Left forelimb (tissue), 1 donor: ENCODE measurements at places on chromosomes 3 and 15.

DNA sequence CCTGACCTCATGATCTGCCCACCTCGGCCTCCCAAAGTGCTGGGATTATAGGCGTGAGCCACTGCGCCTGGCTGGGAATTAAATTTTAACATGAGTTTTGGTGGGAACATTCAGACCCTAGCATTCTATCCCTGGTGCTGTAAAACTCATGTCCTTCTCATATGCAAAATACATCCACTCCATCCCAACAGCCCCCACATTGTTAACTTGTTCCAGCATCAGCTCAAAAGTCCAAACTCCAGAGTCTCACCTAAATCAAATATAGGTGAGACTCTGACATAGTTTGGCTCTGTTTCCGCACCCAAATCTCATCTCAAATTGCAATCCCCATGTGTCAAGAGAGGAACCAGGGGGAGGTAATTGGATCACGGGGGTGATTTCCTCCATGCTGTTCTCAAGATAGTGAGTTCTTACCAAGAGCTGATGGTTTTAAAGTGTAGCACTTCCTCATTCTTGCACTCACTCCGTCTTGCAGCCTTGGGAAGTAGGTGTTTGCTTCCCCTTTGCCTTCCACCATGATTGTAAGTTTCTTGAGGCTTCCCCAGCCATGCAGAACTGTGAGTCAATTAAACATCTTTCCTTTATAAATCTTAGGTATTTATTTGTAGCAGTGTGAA lies 96.2 kb upstream of the PLCL2 start:
- DNase-seq, result no peak

DNA sequence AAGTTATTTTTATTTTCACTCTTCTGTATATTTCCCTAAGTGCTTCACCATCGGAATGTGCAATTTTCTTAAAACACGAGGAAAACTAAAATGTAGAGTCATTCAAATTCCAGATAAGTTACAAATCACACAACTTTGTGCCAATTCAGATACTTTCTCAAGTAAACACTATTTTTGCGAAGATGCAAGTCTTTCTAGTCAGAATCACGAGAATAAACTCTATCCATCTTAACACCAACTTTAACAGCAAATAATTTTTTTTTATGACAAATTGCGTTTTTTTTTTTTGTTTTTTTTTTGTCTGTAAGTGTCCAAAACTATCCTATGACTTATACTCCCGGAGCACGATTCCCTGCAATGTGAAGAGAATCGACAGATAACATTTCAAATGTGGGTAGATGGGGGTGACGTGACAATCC lies 1.3 kb downstream of the STAG1 start:
- no peak for DNase-seq

GRCh38 chr3:39269528-39269927 lies 10.3 kb downstream of the CX3CR1 start:
- no peak for DNase-seq

DNA sequence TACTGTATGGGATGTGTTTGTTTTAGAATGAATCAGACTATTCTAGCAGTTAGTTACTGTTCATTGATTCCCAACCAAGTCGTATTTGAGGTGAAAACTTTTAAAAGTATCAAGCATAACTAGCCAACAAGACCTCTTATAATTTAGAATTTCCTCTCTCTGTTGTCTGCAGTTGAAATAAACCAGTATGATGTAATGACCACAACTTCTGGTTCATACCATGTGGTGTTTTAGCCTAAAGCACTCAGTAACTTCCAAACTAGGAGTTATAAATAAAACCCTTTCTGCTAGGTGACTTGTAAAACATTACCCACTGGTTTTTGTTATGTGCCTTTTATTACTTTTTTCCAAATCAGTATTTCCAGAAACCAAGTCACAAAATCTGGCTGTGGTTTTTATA lies 19.8 kb upstream of the P2RY12 start:
- no peak for DNase-seq

DNA sequence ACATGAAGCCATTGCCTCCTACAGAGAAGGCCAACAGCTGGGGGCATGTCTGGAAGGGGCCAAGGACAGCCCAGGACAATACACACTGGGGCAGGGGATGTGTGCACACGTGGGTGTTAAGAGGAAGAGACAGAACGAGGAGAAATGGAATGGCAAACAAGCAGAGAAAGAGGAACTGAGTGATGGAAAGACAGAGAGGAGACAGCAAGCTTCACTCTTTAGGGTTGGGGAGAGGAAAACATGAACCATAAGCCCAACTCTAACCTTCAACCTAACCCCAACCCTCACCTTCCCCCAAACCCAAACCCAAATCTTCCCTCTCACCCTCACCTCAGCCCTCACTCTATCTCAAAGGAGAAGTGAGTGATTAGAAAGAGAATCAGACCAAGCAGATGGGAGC lies 11.9 kb upstream of the PARL start:
- DNase-seq, result no peak

GRCh38 chr3:186932281-186933181 lies 2.2 kb downstream of the ST6GAL1 start:
- DNase-seq, result no peak

- no peak for DNase-seq
Observed at GRCh38 chr3:142723665-142723967, 218 bp upstream of the TRPC1 start.

DNA sequence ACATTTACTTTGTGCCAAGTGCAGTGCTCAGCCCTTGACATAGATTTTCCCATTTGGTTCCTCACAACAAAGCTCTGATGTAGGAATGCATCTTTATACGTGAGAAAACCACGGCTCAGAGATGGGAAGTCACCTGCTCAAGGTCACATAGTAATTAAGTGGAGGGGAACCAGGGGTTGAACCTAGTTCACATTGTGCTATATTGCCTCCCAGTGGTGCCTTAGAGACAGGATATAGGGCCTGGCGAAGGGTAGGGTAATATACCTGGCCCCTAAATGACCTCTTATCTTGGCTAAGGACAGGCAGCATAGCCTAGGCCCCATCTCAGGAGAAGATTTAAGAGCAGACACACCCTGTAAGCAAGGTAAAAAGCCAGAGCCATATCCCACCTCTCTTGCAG lies 71.5 kb downstream of the FOXP1 start:
- peak; percentile 20 for DNase-seq

DNA sequence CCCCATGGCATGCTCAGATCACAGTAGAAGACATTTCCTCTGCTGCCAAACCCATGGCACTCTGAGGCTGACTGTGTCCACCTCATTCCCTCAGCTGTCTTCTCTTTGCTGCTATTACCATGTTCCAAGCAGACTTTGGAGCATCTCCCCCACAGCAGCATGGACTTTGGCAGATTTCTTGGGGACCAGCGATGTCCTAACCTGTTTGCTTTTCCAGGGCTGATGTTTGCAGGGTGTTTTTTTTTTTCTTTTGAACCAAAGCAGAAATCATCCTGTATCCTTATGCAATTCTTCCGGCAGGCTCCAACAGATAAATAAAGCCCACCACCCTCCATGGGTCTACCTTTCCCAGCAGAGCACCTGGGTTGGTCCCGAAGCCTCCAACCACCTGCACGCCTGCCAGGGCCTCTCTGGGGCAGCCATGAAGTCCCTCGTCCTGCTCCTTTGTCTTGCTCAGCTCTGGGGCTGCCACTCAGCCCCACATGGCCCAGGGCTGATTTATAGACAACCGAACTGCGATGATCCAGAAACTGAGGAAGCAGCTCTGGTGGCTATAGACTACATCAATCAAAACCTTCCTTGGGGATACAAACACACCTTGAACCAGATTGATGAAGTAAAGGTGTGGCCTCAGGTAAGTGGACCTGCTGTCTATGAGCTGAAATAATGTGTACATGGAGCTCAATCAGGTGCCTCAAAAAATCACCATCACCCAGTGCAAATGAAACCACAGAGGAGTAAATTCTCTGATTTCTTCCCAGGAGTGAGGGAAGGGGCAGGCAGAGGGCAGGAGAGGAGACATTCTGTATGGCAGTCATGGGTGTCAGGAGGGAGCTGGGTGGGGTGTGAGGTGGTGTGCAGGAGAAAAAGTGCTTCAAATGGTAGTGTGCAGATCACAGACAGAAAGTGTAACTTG lies at the start of gene AHSG:
TSS of gene AHSG (plus strand) at position 340 of the 916 bp plus-strand sequence. CDS start at position 422, 82 bp downstream.
- no peak for DNase-seq

DNA sequence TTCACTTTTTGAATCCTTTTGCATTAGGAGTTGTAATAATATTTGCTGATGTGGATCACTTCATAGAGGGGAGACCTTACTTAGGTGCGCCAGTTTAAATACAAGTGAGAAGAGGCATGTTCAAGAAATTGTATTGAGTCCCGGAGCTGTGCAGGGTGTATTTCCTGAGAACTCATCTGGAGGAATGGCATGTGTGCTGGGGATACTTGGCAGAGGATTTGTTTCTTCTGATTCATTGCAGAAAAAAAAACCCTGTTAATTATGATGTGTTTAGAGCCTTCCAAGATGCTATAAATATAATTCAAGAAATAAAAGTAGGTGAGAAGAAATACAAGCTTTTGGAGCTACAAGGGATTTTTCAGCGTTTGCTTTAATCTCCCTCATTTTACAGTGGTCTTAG lies 97.6 kb downstream of the TPRG1 start:
- no peak for DNase-seq

DNA sequence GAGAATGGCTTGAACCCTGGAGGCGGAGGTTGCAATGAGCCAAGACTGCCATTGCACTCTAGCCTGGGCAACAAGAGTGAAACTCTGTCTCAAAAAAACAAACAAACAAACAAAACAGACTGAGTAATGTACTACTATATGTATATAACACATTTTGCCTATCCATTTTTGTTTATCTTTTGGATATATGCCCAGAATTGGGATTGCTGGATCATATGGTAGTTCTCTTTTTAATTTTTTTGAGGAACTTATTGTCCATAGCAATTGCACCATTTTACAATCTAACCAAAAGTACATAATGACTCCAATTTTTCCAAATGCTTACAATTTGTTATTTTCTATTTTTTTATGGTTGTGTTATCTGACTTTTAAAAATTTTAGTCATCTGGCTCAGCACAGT lies 47.3 kb downstream of the GMPS start:
- DNase-seq, result no peak

- DNase-seq, result no peak
Observed at GRCh38 chr3:59884409-59884808, 834.6 kb upstream of the CFAP20DC start.

- DNase-seq, result no peak
Observed at GRCh38 chr3:119492128-119492527, 6.2 kb upstream of the TIMMDC1 start.

DNA sequence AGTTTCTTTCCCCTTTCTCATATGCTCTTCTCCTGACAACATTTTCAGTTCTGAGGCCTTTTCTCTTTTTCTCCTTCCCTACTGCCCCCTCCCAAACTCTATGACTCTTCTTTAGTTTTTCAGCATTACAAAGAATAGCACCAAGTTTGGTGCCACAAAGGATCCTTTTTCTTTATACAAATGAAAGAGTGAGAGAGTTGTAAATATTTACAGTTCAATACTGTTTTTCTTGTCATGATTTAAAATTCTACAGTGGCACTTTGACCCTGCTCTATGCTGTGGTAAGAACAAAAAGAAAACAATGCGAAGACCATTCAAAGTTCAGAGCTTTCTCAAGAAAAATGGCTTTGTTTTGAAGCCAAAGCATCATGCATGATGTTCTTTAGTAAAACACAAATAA lies 667.9 kb upstream of the SGO1 start:
- no peak for DNase-seq
